ENCODE measurements at places on chromosomes 11 and 22.

DNA sequence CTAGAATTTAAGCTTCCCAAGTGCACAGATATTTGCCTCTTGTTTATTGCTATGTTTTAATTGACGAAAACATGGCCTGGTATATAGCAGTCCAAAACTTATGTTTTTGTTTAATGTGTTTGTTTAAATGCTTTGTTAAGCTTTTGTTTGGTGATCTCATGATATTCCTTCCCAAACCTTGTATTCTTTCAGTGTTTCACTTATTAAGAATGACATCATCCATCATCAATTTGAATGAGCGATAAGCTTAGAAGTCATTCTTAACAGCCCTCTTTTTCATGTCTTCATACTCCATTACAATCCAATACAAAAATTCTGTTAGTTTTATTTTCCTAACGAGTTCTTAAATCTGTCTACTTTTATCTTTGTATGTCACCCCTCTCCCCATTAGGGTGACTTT is 206.0 kb downstream of the DYNC2H1 start:
- peak; percentile 8 for DNase-seq

- DNase-seq, result no peak
Measured at GRCh38 chr22:47061226-47061625, 298.8 kb downstream of the TBC1D22A start.

GRCh38 chr11:59668188-59668949 is 468 bp downstream of the PATL1 start:
- peak; percentile 54 for DNase-seq

GRCh38 chr22:20055654-20056053 is 24.4 kb upstream of the DGCR8 start:
- DNase-seq, result no peak

GRCh38 chr11:94721565-94722292 is 46.4 kb upstream of the AMOTL1 start:
- DNase-seq, result no peak

GRCh38 chr11:1927026-1927847 is 7.7 kb downstream of the TNNT3 start:
- DNase-seq, result no peak

GRCh38 chr22:47497666-47498065 is 735.2 kb downstream of the TBC1D22A start:
- no peak for DNase-seq

GRCh38 chr11:130480711-130481140 is 32.3 kb downstream of the ADAMTS15 start:
- no peak for DNase-seq

DNA sequence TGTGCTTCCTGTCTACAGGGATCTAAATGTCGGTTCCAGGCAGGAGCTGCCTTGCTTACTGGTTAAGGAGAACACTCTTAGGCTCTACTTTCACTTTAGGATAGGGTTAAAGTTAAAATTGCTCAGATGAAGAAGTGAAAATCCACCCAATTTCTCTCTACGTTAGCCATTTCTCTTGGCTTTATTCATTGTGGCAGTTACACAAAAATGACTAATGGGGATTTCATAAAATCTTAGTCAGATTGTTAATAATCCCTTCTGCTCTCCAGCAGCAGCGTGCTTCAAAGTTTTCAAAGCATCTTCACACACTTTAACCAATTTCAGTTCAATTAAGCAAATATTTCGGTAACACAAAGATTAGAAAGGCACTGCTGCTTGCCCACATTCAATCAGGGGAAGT is 58.4 kb upstream of the RCN1 start:
- no peak for DNase-seq

- DNase-seq, result no peak
Measured at GRCh38 chr11:63572026-63572688, 9.0 kb upstream of the PLAAT2 start.

DNA sequence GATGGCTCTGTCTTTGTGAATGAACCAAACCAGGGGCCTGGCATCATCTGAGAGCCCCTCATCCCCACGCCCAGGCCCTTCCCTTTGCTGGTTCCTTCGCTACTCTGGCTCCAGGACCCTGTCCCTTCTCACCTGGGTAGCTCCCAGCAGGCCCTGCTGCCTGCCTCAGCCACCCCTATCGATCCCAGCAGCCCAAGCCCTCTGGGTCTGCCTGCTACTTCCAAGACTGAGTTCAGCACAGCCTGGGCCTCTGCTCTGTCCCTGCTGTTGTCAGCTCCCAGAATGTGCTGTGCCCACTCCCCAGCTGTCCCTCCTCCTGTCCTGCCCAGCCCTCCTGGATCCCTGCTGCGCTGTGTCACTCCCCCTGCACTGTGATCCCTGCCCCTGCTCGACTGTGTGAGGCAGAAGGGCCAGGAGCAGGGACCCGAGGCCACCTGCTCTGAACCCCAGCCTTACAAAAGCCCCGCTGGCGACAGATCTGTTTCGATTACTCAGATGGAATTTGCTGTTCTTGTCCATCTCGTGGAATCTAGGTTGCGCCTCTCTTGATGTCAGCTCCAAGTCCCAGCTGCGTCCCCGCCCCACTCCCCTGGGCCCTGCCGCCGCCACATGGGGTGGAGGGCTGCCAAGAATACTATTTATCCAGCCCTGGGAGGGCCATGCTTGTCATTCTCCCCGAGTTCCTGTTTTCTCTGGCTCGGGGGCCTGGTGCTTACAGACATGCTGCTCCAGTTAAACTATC is 13.0 kb downstream of the MRPL21 start:
- DNase-seq, result peak; percentile 48

- no peak for DNase-seq
Measured at GRCh38 chr11:80673566-80673965, 1232.7 kb upstream of the TENM4 start.

DNA sequence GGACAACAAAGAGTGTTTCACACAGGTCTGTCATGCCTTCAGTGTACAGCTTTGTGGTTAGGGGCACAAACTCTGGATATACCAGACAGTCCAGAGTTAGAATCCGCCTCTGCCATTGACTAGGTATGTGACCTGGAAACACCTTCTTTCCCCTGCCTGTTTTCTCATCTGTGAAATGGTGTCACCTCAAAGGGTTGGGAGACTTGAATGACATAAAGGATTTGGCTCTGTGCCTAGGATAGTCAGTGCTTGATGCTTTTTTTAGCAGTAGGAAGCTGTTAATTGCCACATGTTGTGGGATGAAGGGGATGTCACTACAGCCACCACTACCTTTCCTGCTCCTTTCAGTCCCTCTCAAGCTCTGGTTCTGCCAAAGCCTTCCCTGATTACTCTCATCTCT is 17.4 kb upstream of the LRRC55 start:
- no peak for DNase-seq

GRCh38 chr11:35056391-35057093 is 82.4 kb upstream of the CD44 start:
- DNase-seq, result no peak

GRCh38 chr11:5280582-5281102 is 10.9 kb upstream of the HBE1 start:
- peak; percentile 86 for DNase-seq

- DNase-seq, result no peak
Measured at GRCh38 chr11:86122773-86123172, 53.9 kb upstream of the PICALM start.

GRCh38 chr22:31139066-31139465 is 1.2 kb downstream of the PLA2G3 start:
- DNase-seq, result no peak

- peak; percentile 20 for DNase-seq
Measured at GRCh38 chr11:114075891-114076441, 16.5 kb downstream of the ZBTB16 start.

DNA sequence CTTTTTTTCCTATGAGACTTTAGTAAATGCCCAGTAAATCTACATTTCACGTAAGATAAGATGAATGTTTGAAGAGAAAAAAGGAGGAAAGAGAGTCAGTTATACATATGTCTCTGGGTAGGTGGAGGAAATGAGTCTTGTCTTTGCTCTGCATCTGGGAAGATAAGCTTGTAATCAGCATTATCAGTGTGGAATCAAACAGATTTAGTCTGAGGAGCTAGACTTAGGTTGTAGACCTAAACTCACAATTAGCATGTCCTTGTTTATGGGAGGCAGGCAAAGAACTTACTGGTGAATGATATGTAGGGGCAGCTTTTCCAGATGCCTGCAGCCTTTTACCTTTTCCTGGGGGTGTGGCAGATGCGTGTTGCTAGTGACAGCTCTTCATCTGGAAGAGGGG is 962.3 kb downstream of the TBC1D22A start:
- no peak for DNase-seq

GRCh38 chr11:70397983-70398833 is at the start of gene CTTN:
TSS of gene CTTN (plus strand) at chr11:70398529. CDS start at chr11:70407298, 8,769 bp downstream.
- peak; percentile 63 for DNase-seq

- DNase-seq, result no peak
Measured at GRCh38 chr11:46603704-46604308, 10.0 kb upstream of the AMBRA1 start.

- no peak for DNase-seq
Measured at GRCh38 chr11:15430381-15430780, 315.7 kb downstream of the INSC start.

- no peak for DNase-seq
Measured at GRCh38 chr11:19800162-19800561, 87.5 kb downstream of the NAV2 start.

DNA sequence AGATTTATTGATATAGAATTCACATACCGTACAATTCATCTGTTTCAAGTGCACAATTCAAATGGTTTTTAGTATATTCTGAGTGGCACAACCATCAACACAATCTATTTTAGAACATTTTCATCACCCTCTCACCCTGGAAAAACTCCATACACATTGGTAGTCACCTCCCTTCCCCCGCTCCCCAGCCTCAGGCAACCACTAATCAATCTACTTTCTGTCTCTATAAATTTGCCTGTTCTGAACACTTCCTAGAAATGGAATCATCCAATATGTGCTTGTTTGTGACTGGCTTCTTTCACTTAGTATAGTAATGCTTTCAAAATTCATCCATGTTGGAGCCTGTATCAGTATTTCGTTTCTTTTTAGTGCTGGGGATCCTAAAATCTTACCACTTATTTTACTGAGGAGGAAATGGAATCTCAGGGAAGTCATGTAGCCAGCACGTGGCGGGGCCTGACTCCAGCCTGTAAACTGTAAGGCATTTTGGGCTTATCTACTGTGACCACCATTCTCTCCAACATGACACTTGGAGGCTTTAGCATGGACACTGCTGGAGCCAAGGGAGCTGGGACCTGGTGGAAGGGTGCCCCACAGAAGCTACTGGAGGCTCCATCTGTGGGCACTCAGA is 905 bp upstream of the UCP3 start:
- DNase-seq, result no peak

GRCh38 chr11:64131683-64132190 is 34.2 kb downstream of the MACROD1 start:
- no peak for DNase-seq

DNA sequence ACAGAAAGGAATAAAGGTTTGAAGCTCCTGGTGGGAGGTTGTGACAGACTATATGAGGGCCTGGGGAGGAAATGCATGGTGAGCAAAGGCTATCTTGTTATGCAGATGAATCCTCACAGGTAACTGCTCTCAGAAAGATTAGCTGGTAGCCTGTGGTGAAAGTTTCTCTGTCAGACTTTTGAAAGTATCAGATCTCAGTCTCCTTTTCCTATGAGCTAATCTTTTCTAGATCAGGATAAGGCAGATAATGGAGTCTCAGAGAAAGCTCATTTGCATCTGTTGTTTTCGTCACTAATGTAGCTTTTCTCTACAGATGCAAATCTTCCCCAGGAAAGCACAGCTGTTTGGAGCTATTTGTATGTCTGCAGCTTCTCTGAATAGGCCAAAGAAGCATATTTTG is 21.0 kb upstream of the OR6X1 start:
- DNase-seq, result no peak

DNA sequence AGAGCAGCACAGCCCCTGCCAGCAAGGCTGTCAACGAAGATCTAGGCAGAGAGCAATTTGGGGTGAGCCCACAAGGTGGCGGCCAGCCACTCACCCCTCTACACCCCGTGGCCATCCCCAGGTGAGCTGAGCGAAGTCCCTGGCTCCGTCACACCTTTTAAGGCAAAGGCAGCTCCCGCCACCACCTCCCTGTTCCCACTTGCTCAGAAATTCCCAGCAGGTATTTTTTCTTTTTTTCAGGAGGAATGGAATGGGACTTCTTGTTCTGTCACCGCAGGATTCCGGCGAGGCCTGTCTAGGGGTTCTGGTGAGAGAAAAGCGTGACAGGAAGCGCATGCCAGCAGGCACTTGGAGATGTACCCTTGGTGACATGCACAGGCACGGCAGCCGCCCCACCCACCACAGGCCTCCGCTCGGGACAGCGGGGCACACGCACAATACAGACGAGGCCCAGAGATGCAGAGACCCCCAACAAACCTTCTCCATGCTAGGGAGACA is 10.0 kb downstream of the RPL3 start:
- no peak for DNase-seq

DNA sequence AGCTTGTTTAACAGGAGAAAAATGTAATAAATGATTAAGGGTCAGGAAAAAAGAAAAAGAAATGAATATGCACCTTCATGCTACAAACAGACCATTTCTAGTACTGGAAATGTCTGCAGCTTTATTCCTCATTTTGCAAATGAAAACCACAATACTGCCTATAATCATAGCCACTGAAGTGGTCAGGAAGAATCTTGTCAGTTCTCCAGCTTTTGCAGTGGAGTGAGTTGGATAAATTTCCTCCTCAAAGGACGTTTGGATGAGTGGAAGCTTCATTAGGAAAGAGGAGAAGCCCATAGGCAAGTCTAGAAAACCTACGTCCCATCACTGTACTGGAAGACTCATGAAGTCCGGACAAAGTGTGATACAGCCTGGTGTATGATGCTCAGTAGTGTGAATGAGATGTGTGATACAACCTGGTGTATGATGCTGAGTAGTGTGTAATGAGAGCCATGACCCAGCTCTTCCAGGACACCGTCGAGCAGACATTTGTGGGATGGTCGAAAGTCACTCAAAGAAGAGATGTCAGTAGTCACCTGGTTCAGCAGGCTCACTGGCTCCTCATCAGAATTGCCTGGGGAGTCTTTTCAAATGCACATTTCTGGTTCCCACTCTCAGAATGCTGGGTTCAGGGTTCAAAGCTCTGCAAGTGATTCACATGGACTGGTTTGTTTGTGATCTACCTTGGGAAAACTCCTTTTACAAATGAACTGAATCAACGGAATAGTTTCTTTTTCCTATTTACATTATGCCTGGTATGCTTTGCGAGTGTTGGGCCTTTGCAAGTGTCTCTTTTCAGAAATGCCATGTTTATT is 101.3 kb downstream of the PDHX start:
- DNase-seq, result no peak

DNA sequence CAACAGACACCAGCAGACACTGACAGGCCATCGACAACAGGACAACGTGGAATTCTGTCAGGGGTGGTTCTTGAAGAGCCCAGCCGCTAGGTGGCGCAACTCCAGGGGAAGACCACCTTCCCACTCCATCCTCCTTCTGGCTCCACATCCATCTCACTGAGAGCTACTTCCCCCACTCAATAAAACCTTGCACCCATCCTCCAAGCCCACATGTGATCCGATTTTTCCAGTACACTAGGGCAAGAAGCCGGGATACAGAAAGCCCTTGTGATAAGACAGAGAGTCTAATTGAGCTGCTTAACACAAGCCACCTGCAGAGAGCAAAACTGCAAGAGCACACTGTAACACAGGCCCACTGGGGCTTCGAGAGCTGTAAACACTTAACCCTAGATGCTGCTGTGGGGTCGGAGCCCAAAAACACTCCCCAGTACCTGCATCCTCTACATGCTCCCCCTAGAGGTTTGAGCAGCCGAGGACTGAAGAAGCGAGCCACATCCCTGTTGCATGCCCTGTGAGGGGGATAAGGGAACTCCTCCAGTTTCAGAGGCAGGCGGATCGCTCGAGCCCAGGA is 11.5 kb upstream of the RAB39A start:
- no peak for DNase-seq
